T-helper 1 cell (primary cell): ENCODE measurements at places on chromosomes 4 and X.

DNA sequence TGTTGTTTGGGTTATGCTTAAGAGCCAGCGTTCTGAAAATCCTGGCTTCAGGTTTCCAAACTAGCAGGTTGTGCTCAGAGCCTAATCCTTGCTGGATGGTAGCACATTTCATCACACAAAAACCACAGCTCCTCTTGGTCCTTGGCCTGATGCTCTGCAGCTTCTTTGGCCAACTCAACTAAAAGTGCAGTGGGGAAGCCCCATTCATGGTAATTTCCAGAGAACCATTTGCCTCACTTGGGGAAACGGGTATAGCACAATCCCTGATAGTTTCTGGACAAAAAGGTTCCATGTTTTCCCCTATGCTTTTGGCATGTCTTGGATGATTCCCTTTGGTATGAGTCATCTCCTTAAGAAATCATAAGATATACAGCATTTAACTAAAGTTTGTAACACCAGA is 78.7 kb downstream of the SYNPO2 start:
- no peak for DNase-seq

GRCh38 chr4:8238036-8238511 is 31.5 kb upstream of the HTRA3 start:
- no peak for DNase-seq

GRCh38 chr4:166458756-166459155 is 585.7 kb downstream of the TLL1 start:
- no peak for DNase-seq

DNA sequence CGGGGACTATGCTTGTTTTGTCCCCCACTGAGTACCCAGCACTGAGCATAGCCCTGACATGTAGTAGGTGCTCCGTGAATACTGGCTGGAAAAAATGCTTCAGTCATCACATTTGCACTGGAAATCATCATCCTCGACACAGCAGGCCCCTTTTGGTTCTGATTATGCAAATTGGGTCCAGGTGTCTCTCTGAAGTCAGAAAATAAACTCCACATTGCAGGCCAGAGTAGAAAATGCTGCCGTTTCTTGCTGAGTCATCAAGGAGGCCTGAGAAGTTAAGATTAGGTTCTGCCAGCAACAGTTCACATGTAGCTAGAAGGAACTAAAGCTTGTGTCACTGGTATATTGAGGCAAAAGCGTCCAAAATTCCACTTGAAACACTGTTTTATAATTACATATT is 15.0 kb upstream of the STK32B start:
- no peak for DNase-seq

- DNase-seq = no peak
Measured at GRCh38 chr4:158169931-158170690, 2.7 kb downstream of the GASK1B start.

- no peak for DNase-seq
Measured at GRCh38 chr4:70356185-70356584, 4.4 kb upstream of the SMR3A start.

DNA sequence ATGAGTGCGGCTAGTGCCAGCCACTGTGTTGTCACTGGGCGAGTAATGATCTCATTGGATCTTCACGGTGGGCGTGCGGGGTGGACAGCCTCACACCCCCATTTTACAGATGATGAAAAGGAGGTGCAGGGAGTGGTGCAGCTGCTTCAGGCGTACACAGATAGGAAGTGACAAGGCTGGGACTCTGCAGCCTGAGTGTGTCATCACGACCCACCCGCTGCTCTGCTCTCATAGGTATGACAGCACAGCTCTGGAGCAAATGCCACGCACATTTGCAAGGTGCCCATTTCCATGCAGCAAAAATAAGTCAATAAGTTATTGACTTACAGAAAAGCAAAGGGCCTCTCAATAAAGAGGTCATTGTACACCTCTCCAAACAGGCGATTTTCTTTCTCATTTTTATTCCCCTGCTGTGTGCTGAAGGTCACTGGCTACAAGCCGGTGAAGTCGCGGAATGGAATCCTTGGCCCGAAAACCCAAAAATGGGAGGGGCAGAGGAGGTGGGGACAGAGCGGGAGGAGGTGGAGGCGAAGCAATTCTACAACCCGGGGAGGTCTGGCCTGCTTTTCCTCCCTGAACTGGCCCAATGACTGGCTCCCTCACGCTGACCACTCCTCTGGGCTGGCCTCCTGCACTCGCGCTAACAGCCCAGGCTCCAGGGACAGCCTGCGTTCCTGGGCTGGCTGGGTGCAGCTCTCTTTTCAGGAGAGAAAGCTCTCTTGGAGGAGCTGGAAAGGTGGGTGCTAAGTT is at the start of gene SOD3:
Gene SOD3, plus strand, starts transcription at position 658 of the 750 bp plus-strand sequence. CDS start 3,949 bp downstream, outside the sequence.
- no peak for DNase-seq

- DNase-seq = no peak
Measured at GRCh38 chrX:132169554-132169953, 41.7 kb upstream of the FRMD7 start.

- DNase-seq = no peak
Measured at GRCh38 chr4:184732126-184732525, 1.8 kb downstream of the CENPU start.

- no peak for DNase-seq
Measured at GRCh38 chrX:135625995-135626394, 87.4 kb upstream of the CT45A1 start.

DNA sequence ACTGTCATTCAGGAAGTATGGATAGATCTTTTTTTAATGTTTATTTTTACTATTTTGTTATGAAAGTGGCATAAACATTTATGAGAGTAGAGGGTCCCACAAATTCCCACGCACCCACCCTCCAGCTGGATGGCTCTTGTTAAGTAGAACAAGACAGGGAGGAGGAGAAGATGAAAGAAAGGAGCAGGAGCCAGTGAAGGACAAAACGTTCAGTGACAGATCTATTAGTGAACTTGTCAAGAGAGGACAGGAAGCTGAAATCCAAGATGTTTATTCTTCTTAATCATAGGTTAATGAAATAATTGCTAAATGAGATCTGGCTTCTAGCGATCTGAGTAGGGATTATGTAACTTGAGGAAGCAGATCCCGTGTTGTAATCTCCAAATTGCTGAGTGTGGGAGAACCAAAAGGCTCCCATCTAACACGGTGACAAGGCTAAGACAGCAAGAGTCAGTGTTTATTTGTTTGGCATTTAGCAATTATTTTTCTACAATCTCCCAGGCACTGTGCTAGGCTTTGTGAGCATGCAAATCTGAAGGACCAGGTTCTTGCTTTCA is 162.5 kb downstream of the SHROOM3 start:
- no peak for DNase-seq

- DNase-seq = no peak
Measured at GRCh38 chr4:41881981-41882624, 53.1 kb upstream of the TMEM33 start.

GRCh38 chrX:77342004-77342403 is 105.2 kb upstream of the FGF16 start:
- no peak for DNase-seq

- no peak for DNase-seq
Measured at GRCh38 chr4:127881563-127881864, 821 bp downstream of the PLK4 start.

DNA sequence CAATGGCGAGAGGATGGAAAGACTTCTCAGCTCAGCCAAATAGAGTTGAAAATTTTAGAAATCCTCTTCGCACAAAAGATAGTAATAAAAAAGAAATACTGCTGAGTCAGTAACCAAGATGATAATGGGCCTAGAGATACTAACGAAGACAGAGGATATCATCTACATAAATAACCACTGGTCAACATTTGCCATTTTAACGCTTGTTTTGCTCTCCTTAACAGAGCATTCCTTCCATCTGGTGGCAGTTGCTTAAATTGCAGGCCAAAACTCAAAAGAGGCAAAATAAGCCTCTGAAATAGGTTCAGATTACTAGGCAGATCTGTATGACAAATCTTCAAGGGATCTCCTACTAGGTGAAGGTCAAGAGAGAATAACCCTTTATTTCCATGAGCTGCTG is 51.7 kb upstream of the MCF2 start:
- DNase-seq = no peak

- no peak for DNase-seq
Measured at GRCh38 chr4:56086073-56086541, 137.4 kb downstream of the CEP135 start.

GRCh38 chr4:20416800-20417199 is 165.1 kb downstream of the SLIT2 start:
- no peak for DNase-seq

DNA sequence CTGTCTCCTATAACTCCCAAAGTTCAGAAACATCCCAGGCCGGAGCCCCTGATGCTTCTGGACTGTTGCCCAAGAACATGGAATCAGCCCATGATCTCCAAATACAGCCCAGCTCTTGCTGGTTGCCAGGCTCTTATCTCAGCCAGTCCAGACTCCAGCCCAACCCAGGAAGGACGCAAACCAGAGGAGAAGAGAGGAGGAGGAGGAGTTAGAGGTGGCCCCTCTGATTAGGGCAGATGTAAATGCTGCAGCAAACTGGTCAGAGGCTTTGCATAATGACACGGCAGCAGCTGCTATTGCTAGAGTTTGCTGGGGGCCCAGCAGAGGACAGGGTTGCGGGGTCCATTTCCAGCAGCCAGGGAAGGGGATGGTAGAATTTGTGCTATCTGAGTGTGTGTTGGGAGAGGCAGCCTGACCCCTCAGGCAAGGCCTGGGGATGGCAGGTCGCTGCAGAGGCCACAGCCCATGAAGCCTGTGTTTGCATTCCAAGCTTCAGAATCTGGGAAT is 4.2 kb upstream of the OTUD5 start:
- no peak for DNase-seq

DNA sequence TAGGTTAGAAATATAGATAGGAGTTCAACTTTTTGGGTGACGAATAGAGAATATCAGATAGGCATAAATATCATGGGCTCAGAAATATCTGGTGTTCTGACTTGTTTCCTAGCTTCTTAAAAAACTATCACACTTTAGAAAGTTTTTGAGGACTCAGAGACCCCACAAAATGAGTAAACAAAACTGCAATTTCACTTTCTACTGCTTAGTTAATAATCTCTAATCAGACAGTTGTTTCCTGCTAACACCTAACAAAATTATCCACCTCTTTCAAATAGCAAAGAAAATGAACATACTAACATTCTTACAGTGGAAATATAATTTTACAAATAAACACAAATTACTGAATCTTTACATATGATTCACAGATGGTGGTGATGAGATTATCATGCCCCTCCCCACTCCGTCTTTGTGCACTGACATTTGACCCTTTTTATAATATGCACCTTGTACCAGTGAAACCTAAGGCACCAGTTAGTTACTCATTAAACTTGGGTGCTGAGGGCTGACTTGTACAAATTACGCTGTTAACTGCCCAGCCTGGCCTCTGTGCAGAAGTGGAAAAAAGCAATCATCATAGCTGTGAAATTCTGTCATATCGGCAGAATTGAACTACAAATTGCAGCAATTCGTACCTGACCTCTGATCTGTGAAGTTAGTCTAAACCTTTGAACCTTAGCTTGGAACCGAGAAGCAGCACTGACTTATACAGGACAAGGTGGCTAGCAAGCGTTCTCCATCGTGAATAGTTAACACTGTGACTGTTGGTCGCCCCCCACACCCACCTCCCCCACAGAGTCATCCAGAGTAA is 138.7 kb downstream of the CHRNA9 start:
- no peak for DNase-seq

- DNase-seq = no peak
Measured at GRCh38 chr4:179472164-179472563, 2029.9 kb upstream of the AGA start.

- no peak for DNase-seq
Measured at GRCh38 chrX:106710771-106711170, 15.7 kb upstream of the RNF128 start.

DNA sequence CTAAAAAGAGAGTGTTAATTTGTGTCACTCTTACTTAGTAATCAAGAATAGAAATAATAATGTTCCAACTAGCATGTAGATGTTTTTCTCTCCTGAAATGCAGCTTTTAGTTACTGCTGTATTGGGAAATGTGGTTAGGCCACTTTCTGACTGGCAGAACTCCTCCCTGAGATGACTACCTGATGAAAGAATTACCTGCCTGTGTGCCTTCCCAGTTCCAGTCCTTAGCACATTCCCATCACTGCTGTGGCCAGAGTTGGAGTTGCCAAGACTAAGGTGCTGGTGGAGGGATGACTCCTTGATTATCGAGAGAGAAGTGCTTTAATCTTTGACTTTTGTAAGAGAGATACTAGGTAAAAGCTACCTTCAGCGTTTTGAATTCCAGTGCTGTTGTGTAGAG is 9.5 kb downstream of the GAB1 start:
- no peak for DNase-seq

DNA sequence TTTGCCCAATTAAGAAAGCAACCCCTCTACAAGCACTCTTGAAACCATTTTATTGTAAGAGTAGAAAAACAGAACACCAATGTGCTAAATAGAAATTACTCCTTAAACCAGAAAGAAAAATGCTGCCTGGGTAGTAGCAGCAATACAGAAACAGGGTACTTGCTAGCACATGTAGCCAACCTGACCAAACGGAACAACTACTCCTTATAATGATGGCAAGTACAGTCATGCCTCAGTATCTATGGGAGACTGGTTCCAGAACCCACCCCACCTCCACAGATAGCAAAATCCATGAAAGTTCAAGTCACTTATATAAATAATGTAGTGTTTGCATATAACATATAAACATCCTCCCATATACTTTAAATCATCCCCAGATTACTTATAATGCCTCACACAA is 168.8 kb downstream of the ATRX start:
- no peak for DNase-seq

GRCh38 chr4:99594818-99595217 is 20.2 kb downstream of the MTTP start:
- no peak for DNase-seq

DNA sequence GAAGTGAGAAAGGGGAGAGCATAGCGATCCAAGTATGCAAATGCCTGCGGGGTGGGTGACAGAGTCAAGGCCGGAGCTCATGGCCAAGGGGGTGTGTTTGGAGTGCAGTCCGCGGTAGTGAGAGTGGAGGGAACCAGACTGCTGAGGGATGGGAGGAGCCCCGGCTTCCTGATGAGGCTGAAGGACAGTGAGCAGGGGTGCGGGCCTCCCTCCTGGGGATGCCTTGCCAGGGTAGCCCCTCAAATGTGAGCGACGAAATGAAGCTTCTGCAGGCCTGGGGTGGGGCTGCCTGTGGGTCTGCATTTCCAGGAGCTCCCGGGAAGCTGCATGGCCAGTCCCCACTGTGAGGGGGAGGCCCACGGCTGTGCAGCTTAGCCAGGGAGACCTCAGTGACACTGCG is 45.0 kb downstream of the PSAPL1 start:
- DNase-seq = no peak

GRCh38 chrX:19684311-19684710 is 169.0 kb upstream of the MAP3K15 start:
- no peak for DNase-seq

DNA sequence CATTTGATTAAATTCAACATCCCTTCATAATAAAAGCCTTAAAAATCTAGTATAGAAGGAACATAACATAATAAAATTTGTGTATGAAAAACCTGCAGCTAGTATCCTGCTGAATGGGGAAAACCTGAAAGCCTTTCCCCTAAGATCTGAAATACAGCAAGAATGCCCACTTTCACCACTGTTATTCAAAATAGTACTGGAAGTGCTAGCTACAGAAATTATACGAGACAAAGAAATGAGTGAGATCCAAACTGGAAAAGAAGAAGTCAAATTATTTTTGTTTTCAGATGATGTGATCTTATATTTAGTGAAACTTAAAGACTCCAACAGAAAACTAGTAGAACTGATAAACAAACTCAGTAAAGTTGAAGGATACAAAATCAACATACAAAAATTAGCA is 152.9 kb downstream of the RTL3 start:
- DNase-seq = no peak

GRCh38 chr4:38149997-38150671 is 189.9 kb downstream of the PTTG2 start:
- DNase-seq = no peak
